ENCODE measurements at places on chromosomes 3 and 15.
A peak's percentile ranks its signal among the peaks of the same experiment; 100 is the strongest.

- no peak for DNase-seq
Observed at GRCh38 chr3:195154793-195155535, 116.0 kb downstream of the XXYLT1 start.

- no peak for DNase-seq
Observed at GRCh38 chr3:150412561-150413231, 4.6 kb downstream of the TSC22D2 start.

- DNase-seq = no peak
Observed at GRCh38 chr3:16412192-16412800, 101.2 kb downstream of the RFTN1 start.

- DNase-seq = no peak
Observed at GRCh38 chr3:150479370-150479769, 66.9 kb downstream of the SERP1 start.

DNA sequence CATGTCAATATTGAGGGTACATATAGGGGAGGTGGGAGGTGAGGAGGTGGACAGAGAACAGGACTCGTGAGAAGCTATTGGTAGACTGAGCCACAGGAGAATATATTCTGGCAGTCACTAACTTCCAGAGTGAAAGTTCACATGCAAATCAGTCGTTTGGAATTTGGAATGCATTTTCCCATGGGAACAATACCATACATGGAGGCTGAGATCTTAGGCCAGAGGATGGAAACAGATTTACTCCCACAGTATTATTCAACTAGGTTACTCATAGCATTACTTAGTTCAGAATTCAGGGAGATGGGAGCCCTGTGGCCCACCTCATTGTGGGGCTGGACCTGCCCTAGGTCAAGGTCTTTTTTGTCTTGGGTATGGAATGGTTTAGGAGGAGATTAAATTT is 36.4 kb upstream of the ABHD2 start:
- no peak for DNase-seq

GRCh38 chr3:121985846-121986245 is 36.2 kb downstream of the ILDR1 start:
- no peak for DNase-seq

GRCh38 chr3:94130690-94131089 is 67.8 kb downstream of the NSUN3 start:
- DNase-seq = no peak

- DNase-seq = peak; percentile 45
Observed at GRCh38 chr3:33439546-33440327, 468 bp downstream of the UBP1 start.

DNA sequence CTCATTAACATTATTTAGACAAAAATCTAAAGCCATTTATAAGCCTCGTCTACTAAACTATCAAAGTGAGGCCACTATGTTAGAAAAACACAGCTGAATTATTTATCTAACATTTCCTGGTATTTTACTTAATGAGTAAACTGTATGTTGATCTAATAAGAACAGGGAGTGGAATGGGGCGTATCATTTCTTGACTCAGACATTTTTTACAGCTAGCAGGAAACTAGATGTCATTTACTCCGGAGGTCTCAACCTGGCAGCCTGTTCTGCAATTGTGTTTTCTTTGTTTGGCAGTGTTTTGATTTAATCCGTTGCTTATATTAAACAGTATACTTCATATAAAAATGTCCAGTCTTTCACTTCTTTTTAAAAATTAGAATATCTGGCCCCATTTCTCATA is 79.1 kb upstream of the ABI3BP start:
- DNase-seq = no peak

- DNase-seq = no peak
Observed at GRCh38 chr3:27384191-27384590, 15.0 kb upstream of the NEK10 start.

Data from stimulated activated CD4-positive, alpha-beta T cell treated with anti-CD3 and anti-CD28 coated beads, Interleukin-4, amount 100 ng/mL, for 24 hours (primary cell).